ENCODE measurements at places on chromosomes 7 and 10.

GRCh38 chr10:73060738-73061635 is 35.7 kb downstream of the P4HA1 start:
- DNase-seq = no peak

GRCh38 chr10:24552346-24553016 is 171.2 kb downstream of the ARHGAP21 start:
- DNase-seq = no peak

GRCh38 chr7:154892459-154892858 is 110.5 kb downstream of the PAXIP1 start:
- no peak for DNase-seq

DNA sequence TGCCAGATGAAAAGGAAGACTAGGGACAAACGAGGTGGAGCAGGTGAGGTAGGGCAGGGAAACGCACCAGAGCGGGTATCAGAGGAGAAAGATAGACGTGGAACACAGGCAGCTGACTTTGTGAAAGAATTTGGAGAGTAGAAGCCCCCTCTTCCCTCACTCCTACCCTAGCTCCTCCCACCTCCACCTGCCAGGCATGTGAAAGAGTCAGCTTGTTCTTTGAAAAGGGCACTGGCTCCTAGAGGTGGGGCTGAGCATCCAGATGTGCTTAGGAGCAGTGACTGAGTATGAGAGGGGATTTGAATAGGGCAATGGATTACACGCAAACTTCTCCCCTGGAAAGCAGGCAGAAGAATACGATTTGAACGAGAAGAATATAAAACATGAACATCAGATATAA is 174.2 kb upstream of the INHBA start:
- DNase-seq = no peak

DNA sequence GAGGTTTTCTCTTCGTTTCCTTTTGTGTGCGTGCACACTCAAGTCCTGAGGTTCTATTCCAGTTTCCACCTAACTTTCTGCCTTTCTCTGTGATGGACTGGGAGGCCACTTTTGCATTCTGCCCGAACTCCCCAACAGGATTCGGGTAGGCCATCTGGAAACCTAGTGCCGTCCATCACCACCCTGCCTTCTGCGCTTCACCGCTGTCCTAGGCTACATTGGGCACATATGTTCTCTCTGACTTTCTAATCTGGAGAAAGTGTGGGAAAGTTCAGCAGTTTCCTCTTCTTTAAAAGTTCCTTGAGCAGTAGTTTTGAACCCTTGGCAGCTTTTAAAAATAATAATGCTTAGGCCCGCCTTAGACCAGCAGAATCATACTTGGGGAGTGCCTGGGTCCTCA is 46.8 kb downstream of the SHH start:
- DNase-seq = no peak

GRCh38 chr10:69416695-69417094 is at the start of gene TACR2:
Gene TACR2, minus strand, starts transcription at chr10:69416918. Its CDS starts 595 bp downstream, at chr10:69416323.
- no peak for DNase-seq

DNA sequence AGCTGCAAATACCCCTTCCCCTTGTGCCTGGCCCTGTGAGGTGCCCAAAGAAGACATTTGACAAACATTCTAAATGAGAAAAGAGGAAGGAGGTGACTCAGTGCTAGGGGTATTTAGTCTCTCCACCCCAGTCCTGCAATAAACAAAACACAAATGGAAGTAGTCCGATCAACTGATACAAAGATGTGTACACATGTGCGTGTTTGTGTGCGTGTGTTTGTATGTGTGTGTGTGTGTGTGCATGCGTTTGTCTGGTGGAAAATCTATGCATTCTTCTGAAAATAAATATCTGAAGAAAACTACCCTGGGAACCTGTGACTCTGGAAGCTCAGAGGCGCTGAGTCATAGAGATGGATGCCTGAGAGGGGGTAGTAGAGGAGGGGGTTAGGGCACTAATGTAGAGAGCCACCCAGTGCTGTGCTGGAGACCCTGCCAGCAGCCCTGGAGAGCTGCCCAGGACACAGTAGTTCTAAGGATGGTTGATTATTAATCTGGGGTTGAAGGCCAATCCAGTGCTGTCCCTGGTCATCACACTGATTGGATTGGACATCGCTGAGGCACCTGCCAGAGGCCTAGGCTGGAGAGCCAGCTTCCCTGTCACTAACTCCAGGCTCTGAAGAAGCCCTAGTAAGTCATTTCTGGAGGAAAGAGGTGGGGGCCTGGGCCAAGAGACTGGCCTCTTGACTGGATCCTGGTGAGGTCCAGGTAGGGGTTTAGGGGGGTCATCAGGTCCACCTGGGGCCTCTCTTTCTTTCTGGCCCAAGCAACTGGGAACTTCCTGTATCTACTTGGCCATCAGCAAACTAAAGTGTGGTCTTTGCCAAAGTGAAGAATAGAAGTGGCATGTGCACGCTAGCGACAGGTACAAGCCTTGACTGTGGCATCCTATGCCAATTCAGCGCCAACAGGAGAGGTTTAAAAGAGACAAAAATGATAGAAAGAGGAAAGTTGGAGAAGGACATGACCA is 18.5 kb downstream of the SFTPA1 start:
- DNase-seq = no peak

DNA sequence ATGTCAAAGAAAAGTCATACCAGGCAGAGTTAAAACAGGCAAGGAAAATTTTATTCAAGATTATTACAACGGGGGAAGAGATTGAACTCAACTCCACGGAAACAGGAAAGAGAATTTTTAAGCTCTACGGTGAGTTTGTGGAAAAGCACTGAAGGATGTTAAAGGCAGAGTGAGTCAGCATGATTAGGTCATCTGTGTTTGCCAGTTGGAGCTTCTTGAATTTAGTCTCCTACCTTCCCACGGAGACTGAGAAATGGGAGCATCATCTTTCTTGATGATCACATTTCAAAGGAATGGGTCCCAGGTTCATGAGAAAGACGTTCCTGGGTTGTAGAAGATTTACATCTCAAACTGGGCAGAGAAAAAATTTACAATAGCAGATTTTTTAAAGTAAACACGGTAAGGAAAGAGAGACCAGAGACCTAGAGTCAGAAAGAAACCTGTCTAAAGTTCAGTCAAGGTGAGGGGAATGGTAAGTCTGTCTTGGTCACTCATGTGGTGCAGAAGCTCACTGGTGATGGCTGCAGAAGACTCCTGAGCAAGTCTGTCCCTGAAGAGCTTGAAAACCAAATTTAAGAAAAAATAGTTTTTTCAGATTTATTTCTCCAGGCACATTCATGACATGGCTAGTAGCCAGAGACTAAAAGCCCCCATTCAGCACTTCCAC is 516.9 kb upstream of the LRRN3 start:
- no peak for DNase-seq

- no peak for DNase-seq
These were observed 67.8 kb downstream of the TBX20 start for GRCh38 chr7:35185908-35186731.

GRCh38 chr7:2520761-2521290 is 1.3 kb downstream of the LFNG start:
- DNase-seq = no peak

DNA sequence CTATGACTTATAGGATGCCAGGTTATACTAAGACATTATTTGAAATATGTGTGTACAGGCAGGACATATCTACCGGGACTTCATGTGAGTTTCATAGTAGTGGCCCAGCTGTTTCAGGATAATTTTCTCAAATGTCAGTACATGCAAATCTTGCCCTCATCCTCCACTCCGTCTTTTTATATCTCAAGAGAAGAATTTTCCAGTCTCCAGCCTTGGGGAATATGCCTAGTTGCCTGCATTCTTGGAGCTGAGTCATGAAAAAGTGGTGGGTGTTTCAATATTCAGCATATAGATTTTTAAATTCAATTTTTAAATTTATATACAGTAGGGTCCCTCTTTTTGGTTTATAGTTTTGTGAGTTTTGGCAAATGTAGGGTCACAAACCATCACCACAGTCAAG is 236.7 kb downstream of the OTUD1 start:
- no peak for DNase-seq

DNA sequence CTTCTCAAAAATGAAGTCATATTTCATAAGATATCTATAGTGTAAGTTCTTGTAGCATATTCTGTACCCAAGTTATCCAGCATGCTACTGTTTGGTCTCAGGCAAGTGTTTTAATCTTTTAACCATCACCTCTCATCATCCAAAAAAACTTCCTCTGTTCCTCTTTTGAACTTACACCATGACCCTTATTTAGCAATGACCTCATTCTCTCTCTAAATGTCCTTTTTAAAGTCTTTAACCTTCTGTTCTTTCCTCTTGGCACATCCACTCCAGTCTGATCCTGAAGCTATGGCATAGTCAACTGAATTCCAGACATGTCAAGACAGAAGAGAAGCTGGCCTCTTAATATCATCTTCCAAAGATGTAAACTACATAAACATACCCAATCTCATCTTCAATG is 26.2 kb downstream of the PPP3CB start:
- DNase-seq = no peak

GRCh38 chr10:88995156-88995876 is 4.7 kb downstream of the FAS start:
- no peak for DNase-seq

GRCh38 chr10:121617176-121617575 is 18.9 kb upstream of the FGFR2 start:
- no peak for DNase-seq

DNA sequence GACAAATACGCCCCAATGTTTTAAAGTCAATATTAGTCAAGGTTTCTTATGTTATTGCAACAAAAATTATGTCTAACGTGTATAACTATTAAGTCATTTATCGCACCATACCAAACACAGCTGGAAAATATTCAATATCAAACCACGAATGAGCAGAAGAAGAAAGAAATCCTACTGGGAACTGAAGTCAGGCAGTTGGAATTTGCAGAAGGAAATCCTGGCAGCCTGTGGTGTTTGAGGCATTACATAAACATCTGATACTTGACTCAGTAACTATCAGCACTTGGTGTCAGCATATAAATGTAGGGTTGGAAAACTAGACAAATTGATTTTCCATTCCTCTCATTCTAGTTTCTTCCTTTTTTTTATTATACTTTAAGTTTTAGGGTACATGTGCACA is 83.4 kb upstream of the NUPR2 start:
- DNase-seq = no peak

GRCh38 chr7:50454968-50455367 is 4.8 kb upstream of the FIGNL1 start:
- no peak for DNase-seq

DNA sequence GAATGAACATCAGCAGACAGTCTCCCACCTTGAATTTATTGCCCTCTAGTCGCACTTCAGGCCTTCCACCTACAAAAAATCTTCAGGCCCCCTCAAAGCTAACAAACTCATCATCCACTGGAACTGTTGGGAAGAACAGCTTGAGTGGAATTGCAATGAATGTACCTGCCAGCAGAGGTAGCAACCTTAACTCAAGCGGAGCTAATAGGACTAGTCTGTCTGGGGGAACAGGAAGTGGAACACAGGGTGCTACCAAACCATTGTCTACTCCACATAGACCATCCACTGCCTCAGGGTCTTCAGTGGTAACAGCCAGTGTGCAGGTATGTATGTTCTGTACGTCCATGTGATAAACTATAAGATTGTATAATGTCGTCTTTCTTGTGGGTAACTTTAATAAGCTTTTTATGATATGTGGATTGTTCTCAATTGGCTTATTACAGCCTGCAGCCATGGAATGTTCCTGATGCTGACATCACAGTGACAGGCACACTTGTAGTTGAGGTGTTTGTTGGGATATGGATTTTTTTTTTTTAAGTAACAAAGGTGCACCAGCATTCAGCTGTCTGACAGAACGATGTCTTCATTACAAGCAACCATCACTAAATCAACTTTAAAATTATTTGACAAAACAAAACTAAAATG is 53.3 kb downstream of the UBN2 start:
- DNase-seq = no peak

DNA sequence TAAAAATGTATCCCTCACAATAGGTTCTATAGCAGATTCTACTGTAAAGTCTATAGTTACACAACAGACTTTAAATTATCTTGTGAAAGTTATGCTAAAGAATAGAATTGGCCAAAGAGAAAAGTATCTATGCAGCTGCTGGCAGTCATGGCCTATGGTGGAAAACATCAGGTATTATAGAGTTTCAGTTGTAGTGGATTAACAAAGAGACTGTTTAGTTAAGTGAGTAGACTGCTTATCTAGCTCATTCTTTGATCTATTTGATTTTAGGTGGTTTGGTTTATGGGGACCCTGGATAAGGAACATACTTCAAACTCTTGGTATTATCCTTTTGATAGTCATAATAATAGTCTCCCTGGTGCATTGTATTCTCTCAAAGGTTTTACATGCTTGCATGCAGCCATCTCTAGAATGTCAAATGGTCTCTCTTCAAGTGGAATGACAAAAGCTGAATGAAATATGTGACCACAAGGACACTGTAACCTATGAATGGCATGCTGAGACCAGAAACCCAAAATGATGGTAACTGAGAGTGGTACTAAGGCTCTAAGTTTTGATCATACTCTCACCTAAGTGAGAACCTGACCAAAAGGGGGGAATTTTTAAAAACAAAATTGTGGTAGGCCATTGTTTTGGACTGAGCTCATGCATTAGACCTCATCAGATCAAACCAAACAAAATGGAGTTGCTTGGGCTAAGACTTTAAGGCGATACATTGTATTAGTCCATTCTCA is 54.9 kb upstream of the NAMPT start:
- DNase-seq = no peak

DNA sequence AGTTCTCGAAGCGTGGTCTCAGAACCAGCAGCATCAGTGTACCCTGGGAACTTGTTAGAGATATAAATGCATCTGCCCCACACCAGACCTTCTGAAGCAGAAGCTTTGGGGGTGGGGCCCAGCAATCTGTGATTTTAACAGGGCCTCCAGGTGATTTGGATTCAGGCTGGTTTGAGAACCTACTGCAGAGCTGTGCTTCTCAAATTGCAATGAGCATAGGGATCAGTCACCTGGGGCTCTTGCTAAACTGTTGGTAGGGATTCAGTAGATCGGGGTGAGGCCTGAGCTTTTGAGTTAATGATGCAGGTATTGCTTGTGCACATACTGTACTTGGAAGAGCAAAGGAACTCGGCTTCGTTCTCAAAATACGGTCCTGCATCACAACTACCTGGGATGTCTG is 243.6 kb upstream of the PODXL start:
- DNase-seq = no peak

DNA sequence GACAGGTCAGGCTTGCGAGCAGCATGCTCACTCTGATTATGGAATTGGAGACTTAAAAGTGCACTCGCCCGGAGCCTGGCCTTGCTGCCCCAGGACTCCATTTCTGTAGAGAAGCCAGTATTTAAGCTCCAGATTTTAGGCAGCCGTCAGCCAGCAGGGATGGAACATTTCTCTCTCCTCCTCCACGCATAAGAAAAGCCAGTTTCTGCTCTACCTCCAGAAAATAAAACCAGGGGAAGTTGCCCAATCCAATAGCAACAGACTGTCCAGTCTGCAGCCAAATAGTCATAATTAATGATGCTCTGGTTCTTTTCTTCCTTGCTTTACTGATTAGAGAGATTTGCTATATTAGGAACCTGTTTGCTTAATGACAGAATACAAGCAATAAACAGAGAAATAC is 203.2 kb downstream of the GFRA1 start:
- no peak for DNase-seq

DNA sequence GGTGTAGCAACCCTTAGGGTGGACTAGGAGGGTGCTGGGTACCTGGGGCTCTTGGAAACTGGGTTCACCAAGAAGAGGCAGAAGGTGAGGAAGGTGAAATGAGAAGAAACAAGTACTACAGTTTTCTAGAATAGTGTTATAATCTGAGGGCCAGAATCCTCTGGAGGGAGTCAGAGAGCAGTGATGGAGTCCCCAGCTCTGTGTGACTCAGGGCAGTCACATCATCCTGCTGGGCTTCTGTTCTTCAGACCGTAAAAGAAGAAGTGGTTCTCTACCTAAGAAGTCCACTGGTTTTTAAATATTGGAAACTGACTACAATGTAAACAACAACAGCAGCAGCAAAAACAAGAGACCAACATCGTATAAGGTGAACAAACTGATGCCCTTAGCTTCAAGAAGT is 197.3 kb downstream of the PRPF18 start:
- no peak for DNase-seq

All from cortex of kidney (tissue), 1 donor.